Activated naive CD8-positive, alpha-beta T cell treated with anti-CD3 and anti-CD28 coated beads, Interleukin-2, amount 10 ng/mL, durations not matched to agents 7 days and 5 days (primary cell): ENCODE measurements at places on chromosomes 16 and 17. TPM values are rescaled to one million over a fixed set of nuclear protein-coding genes. Genes with fewer than 3 reads are reported as not detected.

The TBC1D3B gene
- 7.7 TPM for total RNA-seq

DNA sequence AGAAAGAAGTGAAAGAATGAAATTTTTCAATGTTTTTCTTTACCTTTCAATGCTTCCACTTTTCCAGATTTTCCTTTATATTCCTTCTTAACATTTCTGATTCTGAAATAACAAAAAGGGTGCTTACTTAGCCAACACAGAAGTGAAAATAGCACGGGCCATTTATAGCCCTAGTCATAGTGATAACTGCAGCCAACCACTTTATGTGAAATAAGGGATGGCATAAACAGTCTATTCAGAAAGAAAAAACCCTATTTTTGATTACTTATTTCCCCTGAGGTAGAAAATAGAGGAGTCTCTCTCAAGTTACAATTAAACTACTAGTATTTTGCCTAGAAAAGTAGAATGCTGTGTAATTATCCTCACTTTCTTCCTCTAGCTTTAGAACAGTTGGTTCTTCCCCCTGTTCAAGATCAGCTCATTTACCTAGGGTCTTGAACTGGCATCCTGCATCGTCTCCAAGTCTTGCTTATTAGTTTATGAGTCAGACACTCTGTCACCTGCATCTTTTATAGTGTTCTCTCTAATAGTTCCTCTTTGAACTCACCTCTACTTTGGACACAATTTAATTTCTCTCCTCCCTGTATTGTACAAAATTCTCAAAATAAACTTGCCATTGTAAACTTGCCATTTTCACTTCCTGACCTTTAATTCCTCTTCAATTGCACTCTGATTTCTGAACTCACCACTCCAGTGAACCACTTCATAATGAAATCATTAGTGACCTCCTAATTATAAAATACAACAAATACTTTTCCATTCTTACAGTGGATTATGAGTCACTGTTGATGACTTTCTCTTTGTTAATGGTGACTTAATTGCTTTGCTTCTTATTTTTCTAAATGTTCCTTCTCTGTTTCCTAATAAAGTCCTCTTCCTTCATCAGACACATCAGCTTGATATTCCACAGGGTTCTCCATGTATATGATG is 23.6 kb downstream of the ABCA6 start:
- peaks cover 4% of the 10 kb centered on the region for H3K27me3 ChIP-seq
- H3K4me1 ChIP-seq = no peaks in the 10 kb centered on the region
- no peak for DNase-seq
- H3K4me3 ChIP-seq = no peak overlapping the region
- H3K36me3 ChIP-seq = no peaks in the 10 kb centered on the region

GRCh38 chr17:73758245-73758644 is 114.0 kb upstream of the SDK2 start:
- H3K27me3 ChIP-seq = no peaks in the 10 kb centered on the region
- DNase-seq = no peak
- no peaks in the 10 kb centered on the region for H3K36me3 ChIP-seq
- H3K4me1 ChIP-seq = peaks cover 2% of the 10 kb centered on the region
- no peak overlapping the region for H3K4me3 ChIP-seq
- no peak overlapping the region for H3K27ac ChIP-seq

The CTRB2 gene
- total RNA-seq = not detected

DNA sequence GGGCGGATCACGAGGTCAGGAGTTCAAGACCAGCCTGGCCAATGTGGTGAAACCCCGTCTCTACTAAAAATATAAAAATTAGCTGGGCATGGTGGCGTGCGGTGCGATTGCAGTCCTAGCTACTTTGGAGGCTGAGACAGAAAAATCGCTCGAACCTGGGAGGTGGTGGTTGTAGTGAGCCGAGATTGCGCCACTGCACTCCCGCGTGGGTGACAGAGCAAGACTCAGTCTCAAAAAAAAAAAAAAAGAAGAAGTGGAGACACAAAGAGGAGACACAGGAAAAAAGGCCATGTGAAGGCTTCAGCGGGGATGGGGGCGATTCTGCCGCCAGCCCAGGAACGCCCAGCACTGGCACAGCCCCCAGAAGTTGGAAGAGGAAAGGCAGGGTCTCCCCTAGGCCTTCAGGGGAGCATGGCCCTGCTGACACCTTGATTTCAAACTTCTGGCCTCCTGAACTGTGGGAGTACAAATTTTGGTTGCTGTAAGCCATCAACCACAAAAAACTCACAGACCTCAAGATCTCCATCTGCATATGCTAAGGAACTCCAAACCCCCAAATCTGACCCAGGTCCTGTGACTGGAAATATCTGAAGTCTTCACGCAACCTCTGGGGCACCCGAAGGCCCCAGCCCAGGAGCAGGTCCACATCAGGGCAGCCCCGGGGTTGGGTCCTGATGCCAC is 7.0 kb downstream of the SGSH start:
- H3K27me3 ChIP-seq = no peaks in the 10 kb centered on the region
- H3K36me3 ChIP-seq = no peaks in the 10 kb centered on the region
- H3K4me3 ChIP-seq = no peak overlapping the region
- no peaks in the 10 kb centered on the region for H3K4me1 ChIP-seq

- DNase-seq = peak; percentile 81
- peak overlapping the region; percentile 48 for H3K4me3 ChIP-seq
- peaks cover 32% of the 10 kb centered on the region for H3K4me1 ChIP-seq
- no peaks in the 10 kb centered on the region for H3K27me3 ChIP-seq
- H3K36me3 ChIP-seq = peaks cover 17% of the 10 kb centered on the region
- H3K27ac ChIP-seq = peak overlapping the region; percentile 94
Observed at GRCh38 chr16:28309811-28310311, 17.5 kb downstream of the SBK1 start.
